Stimulated activated naive CD4-positive, alpha-beta T cell treated with Interleukin-2 at 50 U/mL for 16 hours (primary cell): ENCODE measurements at places on chromosomes 3 and 15.
A peak's percentile ranks its signal among the peaks of the same experiment; 100 is the strongest.

- no peak for DNase-seq
Measured at GRCh38 chr3:187430576-187430975, 62.4 kb downstream of the RTP4 start.

- DNase-seq, result no peak
Measured at GRCh38 chr3:14678015-14678503, 3.1 kb downstream of the C3orf20 start.

GRCh38 chr3:61563313-61564271 lies 2.2 kb downstream of the PTPRG start:
- DNase-seq, result no peak

- DNase-seq, result no peak
Measured at GRCh38 chr3:37491343-37491742, 317.0 kb upstream of the LRRFIP2 start.

- no peak for DNase-seq
Measured at GRCh38 chr15:51234176-51234927, 104.0 kb downstream of the CYP19A1 start.

GRCh38 chr15:71753346-71753745 lies 57.0 kb upstream of the NR2E3 start:
- no peak for DNase-seq

GRCh38 chr3:156906275-156906674 lies 80.1 kb downstream of the LEKR1 start:
- no peak for DNase-seq

DNA sequence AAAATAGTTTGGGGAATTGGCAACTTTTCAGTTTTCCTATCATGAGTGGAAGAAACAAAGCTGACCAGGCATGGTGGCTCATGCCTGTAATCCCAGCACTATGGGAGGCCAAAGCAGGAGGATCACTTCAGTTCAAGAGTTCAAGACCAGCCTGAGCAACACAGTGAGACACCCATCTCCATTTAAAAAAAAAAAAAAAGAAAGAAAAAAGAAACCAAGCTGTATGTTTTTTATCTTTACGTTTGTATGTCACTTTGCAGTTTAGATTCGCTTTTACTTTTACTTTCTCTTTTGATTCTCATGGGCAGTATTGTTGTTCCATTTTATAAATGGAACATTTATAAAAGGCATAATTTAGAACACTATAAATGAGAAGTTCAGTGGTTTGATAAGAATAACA lies 31.2 kb upstream of the TNIK start:
- DNase-seq, result no peak

- no peak for DNase-seq
Measured at GRCh38 chr3:140521751-140522445, 156.0 kb upstream of the TRIM42 start.

DNA sequence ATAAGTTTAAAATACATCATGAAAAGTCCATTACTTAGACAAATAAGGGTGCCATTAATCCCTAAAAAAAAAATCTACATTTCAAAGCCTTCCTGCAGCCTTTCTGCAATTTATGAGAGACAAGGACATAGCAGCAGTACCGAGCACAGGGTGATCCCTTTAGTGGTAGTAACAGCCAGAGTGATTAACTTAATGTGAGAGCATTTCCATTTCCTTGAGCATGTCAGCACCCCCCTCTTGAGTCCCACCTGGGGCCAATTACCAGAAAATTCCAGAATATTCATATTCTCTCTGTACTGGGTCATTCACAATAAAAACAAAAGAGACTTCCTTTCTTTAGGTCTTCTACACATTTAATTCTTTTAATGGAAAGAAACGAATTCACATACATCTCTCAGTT lies 546.9 kb upstream of the CCDC54 start:
- DNase-seq, result no peak

GRCh38 chr15:70762469-70763119 lies 764 bp downstream of the UACA start:
- DNase-seq, result no peak

- no peak for DNase-seq
Measured at GRCh38 chr15:60340207-60340921, 57.4 kb downstream of the ANXA2 start.

DNA sequence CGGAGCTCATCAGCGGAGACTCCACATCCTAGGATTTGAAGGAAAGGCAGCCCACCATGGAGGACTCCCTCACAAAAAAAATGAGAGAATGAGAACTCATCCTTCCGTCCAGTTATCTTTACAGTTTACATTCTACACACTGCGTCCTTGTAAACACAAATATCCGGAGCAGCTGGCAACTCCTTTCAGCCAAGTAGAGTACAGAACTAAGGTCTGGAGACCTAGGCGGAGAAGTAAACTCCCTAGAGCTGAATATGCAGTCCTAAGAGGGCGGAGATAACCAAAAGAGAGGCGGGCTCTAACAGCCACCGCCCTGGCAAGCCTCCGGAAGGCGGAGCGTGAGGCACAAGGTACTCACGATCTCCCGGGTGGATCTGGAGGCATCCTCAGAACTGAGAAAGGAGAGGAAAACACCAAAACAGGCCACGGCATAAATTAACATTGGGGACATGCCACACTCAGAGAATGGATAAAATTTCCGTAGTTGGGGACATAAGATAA lies 924 bp upstream of the SIN3A start:
- peak; percentile 75 for DNase-seq

DNA sequence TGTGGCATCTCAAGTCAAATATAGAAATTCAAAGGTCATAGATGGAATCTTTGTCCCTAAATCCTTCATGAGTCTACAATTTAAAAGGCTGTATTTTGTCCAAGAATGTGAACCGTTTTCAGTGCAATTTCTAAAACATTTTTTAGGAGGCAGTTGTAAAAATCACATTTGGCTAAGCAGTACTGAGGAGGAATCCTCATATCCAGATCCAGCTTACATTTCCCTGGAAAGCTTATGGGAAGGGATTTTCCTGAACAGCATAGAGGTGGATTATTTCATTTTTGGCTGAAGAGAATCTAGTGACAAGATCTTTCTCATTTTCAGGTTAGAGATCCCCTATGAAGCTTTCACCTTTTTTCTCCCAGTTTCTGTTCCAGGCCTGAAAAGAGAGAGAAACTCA lies 178.4 kb downstream of the POLR2M start:
- DNase-seq, result no peak

DNA sequence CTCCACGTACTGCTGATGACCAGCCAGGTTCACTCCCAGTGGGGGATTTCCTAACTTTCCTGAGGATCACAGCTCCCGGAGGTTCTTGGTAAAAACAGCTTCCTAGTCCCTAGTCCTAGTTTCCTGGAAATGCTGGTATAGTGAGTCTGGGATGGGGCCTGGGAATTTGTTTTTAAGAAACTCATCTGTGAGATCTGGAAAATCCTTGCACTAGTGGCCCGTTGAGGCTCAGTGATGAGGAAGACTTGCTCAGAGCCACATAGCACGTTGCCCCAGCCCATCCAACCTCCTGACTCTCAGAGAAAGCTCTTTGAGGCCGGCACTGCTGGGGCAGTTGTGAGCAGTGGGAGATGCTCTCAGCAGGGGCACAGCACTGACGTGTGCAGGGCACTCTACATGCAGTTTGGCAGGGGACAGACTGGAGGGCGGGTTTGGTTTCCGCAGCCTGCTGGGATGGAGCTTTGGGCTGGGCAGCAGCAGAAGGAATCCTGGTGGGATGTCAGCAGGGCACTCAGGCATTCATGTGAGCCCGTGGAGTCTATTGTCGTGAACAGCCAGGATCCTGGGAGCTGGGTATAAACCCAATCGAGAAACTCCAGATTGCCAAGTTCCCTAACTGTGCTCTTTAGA lies 31.6 kb downstream of the SAXO2 start:
- no peak for DNase-seq

GRCh38 chr3:71657831-71658530 lies 67.2 kb downstream of the EIF4E3 start:
- no peak for DNase-seq

- DNase-seq, result no peak
Measured at GRCh38 chr15:40182358-40183029, 21.6 kb downstream of the BUB1B start.

- peak; percentile 3 for DNase-seq
Measured at GRCh38 chr15:85854345-85855097, 59.8 kb upstream of the KLHL25 start.

GRCh38 chr3:77411334-77411733 lies 371.4 kb downstream of the ROBO2 start:
- no peak for DNase-seq

GRCh38 chr3:9780910-9781309 lies 11.2 kb upstream of the CAMK1 start:
- no peak for DNase-seq

DNA sequence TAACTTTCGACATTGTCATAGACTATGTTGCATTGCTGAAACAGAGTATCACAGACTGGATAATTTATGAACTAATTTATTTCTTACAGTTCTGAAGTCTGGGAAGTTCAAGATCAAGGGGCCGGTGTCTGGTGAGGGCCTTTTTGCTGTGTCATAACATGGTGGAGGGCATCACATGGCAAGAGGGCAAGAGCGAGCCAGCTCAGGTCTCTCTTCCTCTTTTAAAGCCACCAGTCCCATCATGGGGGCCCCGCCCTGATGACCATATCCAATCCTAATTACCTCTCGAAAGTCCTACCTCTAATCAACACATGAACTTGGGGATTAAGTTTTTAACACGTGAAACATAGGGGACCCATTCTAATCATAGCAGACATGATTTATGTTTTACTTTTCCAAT lies 33.5 kb upstream of the DCUN1D1 start:
- no peak for DNase-seq

DNA sequence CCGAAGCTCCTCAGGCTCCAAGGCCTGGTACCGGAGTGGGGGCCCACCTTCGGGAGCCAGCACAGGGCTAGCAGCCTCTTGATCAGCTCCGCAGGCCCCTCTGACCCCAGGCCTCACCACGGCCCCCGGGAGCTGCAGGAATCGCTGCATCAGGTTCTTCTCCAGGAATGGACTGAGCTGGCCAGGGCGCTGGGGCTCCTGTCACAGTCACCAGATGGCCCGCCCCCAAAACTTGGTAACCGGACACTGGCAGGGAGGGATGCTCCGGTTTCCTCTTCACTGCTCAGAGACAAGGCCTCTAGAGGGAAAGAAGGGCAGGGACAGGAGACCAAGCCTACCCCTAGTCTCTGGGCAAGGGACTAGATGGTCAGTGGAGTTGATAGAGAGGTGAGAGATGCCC lies 9.9 kb downstream of the AP3B2 start:
- no peak for DNase-seq

- no peak for DNase-seq
Measured at GRCh38 chr3:89332793-89333192, 225.4 kb downstream of the EPHA3 start.

DNA sequence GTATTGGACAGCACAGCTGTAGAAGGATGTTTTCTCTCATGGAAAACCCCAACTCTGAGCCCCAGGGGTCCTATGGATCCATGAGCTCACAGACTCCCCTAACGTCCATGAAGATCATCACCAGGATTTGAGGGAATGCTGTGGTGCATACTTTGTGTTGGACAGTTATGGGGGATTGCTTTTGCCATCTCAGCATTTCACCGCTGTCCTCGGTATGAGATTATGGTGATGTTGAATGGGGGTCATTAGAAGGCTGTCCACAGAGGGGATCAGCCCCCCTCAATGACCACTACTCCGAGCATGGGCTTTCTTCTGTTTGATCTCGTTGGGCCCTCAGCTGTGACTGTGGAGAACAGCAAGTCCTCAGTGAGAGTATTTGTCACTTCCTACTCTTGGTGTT lies 255.2 kb upstream of the CTDSPL start:
- DNase-seq, result no peak

- no peak for DNase-seq
Measured at GRCh38 chr3:141738891-141739363, 829 bp downstream of the RNF7 start.

DNA sequence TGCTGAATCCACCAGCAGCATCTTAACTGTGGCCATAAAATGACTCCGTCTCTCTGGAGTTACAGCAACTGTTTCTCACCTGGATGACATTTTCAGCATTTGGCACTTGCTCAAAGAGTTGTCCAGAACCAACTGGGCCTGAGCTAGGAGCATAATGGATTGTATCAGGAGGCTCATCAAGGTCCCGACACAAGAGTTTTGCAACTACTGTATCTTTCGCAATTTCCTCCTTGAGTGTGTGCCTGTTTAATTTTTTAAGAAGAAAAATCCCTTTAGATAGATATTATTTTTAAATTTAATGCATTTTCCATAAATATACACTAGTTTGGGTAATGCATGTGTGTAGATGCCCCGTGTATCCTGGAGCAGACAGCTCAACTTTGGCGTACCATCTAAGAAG lies 44.3 kb upstream of the C3orf49 start:
- no peak for DNase-seq

- DNase-seq, result no peak
Measured at GRCh38 chr3:32421991-32422859, 30.6 kb downstream of the CMTM7 start.

DNA sequence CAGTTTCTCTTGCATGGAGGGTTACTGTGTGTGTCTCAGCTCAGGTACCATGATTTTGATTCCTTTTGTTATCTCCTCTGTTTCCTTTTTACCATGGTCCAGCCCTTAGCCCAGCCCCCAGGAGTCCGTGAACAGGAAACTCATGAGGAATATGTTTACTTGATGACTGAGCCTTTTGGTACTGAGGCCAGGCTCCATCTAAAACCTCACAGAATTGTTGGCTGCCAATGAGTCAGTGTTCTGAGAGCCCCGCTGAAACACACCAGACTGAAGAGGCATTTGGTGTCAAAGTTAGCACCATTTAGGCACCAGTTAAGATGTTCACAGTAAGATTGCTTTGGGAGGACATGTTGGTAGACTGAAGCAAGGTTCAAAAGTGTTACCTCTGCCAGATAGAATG lies 80.9 kb downstream of the DGKG start:
- DNase-seq, result no peak

GRCh38 chr3:5298453-5298852 lies 110.9 kb downstream of the EDEM1 start:
- DNase-seq, result no peak

DNA sequence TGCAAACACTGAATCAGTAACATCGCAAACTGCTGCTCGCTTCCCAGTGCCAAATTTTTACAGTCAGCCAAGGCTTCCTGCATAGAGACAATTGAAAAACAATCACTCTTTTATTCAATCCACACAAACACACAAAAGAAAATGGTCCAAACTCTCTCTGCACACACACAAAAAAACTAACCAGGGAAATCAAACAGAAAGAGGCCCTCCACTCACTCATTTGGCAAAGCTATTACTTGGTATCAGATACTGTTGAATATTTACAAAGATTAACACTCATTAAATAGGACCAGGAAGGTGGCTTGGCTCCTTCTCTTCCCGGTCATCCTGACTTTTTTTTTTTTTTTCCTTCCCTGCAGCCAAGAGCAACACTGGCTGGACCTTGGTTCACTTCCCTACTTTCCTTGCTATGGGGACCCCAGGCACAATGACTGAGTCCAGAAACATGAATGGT lies 62.4 kb upstream of the SPATA12 start:
- DNase-seq, result no peak

DNA sequence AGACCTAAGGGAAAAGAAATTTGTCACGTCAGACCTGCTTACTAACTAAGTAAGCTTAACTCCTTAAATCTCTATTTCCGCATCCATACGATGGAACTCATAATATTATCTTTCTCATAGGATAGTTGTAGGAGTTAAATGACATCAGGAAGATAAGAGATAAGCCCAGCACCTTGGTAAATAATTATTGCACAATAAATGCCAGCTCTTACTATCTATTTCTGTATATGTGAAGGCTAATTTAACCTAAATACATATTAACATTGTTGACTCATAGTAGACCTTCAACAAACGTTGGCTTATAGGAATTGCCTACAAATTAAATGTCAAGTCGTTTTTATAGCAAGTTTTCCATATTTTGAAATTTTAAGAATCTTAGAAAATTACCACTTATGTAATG lies 709.0 kb downstream of the CADM2 start:
- no peak for DNase-seq
